Kidney glomerular epithelial cell (primary cell): ENCODE measurements at places on chromosomes 3 and 15.

DNA sequence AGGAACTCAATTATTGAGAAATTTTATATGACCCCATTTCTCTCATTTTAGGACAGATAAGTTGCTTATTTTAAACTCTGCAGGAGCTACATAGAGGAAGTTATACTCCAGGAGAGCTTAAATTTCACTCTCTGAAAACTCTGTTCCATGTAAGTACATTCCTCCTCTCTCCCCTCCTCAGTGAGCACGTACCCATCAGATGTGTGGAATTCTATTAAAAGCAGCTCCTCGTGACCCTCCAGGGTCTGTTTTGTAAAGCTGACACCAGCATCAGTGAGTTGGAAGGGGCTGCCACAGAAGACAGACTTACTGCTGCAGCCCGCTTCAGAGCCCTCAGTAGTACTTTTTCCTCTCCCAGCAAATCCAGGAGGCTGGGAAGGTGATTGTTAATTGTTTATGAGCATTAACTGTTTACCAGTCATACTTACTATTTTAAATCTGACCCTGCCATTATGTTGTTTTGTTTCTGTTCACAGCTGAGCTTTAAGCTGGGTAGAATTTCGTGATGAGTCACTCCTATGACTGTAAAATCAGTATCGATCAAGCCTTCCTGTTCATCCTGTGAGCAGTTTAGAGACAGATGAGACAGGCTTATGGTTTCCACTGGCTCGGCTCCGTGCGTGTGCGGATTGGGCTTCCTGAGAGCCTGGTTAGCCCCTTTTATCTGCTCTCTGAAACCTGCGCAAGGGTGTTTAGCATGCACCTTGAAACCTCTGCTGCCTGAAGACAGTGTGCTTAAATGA, 20.4 kb downstream of the IGF1R start:
- no peak for DNase-seq

- DNase-seq = no peak
These were observed 94.3 kb upstream of the GADL1 start for GRCh38 chr3:30988769-30989168.

- DNase-seq = no peak
These were observed 825.7 kb downstream of the SQOR start for GRCh38 chr15:46460431-46461094.

DNA sequence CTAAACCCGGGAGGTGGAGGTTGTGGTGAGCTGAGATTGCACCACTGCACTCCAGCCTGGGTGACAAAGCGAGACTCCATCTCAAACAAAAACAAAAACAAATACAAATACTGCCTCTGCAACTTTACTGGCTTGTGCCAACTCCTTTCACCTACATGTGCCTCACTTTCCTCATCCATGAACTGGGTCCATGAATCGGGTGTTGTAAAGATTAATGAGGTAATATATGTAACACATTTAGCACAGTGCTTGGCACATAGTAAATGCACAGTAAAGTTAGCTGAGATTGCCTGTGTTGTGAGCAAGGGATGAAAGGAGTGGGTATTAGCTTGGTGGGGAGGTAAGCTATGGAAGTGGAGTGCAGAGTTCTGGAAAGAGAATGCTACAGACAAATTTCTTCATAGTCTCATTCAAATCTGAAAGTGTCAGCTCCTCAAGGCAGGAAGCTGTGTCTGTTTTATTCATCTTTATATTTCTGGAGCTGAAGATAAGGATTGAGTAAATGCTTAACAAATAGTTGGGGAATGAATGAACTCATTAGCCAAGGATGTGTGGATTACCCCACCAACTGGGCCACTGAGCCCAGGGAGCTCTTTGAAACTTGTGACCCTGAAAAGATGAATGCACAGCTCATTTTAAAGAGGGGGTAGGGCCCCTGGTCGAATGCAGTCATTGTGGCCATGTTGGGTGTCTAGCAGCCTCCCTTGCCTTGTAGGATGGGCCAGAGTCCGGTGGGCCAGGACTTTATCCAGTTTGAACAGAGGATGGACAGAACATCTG, 7.7 kb upstream of the CDCP1 start:
- DNase-seq = peak; percentile 82
